ENCODE measurements at places on chromosomes 5 and 9.

- no peak for DNase-seq
These were observed 23.8 kb downstream of the KLF4 start for GRCh38 chr9:107465467-107466451.

DNA sequence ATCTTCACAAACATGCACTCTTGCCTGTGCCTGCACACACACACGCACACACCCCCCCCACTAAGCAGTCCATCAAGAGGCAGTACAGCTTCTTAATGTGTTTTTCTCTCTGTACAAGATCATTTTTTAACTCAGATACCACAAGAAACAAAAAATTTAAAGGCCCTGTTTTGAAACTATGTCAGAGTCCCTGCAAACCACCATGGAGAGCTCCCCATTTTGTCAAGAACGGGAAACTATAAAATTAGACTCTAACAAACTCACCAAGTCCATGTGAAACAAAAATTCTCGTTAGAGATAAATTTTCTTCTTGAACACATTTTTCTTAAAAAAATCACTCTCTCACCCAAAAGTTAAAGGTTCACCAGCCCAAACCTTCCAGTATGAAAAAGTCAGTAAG, 86.3 kb downstream of the ELAVL2 start:
- no peak for DNase-seq

DNA sequence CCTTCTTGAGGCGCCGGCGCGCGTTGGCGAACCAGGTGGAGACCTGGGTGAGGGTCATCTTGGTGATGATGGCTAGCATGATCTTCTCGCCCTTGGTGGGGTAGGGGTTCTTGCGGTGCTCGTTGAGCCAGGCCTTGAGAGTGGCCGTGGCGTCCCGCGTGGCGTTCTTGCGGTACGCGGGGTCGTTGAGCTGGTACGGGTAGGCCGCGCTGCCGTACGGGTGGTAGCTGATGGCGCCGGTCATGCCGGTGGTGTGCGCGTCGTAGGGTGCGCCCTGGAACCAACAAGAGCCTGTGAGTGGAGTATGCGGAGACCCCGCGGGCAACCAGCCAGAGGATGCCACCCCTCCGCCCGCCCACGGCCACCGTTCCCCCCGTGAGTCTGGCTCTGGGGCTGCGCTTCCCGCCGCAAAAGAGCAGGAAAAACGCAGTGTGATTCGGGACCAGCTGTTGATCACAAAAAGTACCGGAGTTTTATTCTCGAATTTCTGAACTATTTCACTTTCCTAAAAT, 1.9 kb downstream of the IRX2 start:
- DNase-seq = no peak

- no peak for DNase-seq
These were observed 262.9 kb downstream of the FBXL17 start for GRCh38 chr5:108118813-108119514.

- DNase-seq = no peak
These were observed 194.7 kb downstream of the DNAH5 start for GRCh38 chr5:13749766-13750165.

GRCh38 chr5:33713136-33713765, 178.5 kb downstream of the ADAMTS12 start:
- DNase-seq = no peak

DNA sequence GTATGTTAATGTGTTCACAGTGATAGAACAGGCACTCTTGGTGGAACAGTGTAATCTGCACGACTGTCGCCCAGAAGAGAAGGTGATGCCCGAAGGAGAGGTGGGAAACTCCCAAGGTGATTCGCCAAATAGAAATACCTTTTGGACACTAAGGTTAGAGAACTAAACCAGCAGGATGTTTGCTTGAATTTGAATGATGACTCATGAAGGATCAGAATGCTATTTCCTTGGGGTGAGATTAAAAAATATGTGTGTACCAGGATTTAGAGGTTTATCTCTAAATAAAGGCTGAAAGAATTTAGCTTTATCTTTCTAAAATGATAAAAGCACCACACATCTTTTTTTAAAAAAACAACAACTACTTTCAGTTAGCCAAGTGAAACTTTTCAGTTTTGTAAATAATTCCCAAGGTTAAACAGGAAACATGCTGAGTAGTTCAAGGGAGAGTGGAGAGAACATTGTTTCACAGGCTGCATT, 297.4 kb upstream of the TAS2R1 start:
- no peak for DNase-seq

DNA sequence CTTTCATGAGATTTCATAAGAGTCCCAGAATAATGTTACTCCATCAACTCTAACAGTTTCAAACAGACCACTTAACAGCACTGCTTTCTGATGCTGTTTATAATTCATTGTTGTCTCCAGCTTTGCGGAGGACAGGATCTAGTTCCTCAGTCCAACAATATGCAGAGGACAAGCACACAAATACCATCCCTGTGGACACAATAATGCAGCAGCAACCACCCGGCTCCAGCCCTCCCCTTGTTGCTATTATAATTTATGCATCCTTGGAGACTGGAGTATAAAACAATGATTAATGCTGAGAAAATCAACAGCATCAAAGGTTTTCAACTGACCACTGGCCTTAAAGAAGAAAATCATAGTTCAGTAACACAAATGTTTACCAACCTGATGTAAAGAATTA, 108.3 kb downstream of the DENND1A start:
- DNase-seq = no peak

GRCh38 chr9:27247756-27248155, 49.2 kb downstream of the EQTN start:
- no peak for DNase-seq

DNA sequence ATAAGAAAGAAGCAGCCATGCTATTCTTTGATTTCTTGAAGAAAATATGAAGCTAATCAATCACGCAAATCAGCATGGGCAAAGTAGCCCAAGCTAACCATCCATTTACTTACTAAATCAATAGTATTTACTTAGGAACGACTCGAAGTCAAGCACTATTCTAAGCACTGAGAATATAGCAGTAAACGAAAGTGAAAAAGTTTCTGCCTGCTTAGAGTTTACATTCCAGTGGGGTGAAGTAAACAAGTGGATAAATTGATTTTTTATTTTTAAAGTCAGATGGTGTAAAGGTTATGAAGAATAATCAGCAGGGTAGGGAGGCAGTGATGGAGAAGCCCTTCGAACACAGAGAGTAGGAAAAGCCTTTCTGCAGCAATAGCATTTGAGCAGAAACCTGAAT, 5.5 kb downstream of the TSTD2 start:
- DNase-seq = no peak

DNA sequence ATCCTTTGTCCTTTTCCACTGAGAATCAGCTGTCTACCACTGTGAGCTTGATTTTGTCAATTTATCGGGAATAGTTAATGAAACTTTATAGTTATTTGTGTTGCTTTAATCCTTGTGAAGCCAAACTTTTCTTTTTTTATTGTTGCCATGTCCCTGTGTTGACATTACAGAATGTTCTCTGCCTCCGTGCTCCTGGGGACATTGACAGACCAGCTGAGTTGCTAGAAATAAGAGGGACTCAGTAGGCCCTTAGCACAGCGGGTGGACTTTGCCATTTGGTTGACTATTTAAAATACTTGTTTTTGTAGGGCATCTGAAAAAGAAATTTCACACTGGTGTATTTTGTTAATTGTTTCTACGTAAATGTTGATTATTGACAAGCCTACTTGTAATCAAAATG, 70.5 kb downstream of the IL31RA start:
- no peak for DNase-seq
